ENCODE measurements at places on chromosomes 2 and 18. TPM values are rescaled to one million over a fixed set of nuclear protein-coding genes. Genes with fewer than 3 reads are reported as not detected.

The KYNU gene
- 143 TPM for total RNA-seq

The MYCN gene
- total RNA-seq = not detected

The FAM228A gene
- not detected for total RNA-seq

The RMND5A gene
- 41.0 TPM for total RNA-seq

The TRIM43 gene
- not detected for total RNA-seq

The IL18R1 gene
- total RNA-seq = 3.5 TPM

Measured in MCF 10A (cell line).